ENCODE measurements at places on chromosomes 2 and 18. TPM values are rescaled to one million over a fixed set of nuclear protein-coding genes. Genes with fewer than 3 reads are reported as not detected.

Gene FEV
- total RNA-seq: not detected

Gene TFCP2L1
- total RNA-seq: 10.0 TPM

Gene GCKR
- total RNA-seq: 0.41 TPM

Gene DNAH6
- 0.44 TPM for total RNA-seq

Gene NPPC
- 0.41 TPM for total RNA-seq

Gene NT5DC4
- total RNA-seq: not detected

Gene SLC9A4
- total RNA-seq: not detected

Gene DSG3
- not detected for total RNA-seq

Gene TCF7L1
- 10.5 TPM for total RNA-seq

Gene KRTCAP3
- total RNA-seq: 0.90 TPM

Gene ROCK1
- 22.6 TPM for total RNA-seq

Gene RBM44
- 0.29 TPM for total RNA-seq

Gene NEU2
- total RNA-seq: not detected

Gene KIF5C
- total RNA-seq: 0.32 TPM

Gene CYP27A1
- total RNA-seq: 0.20 TPM

Gene LYPD6
- 0.19 TPM for total RNA-seq

Gene ELOA2
- total RNA-seq: not detected

Gene HOXD8
- 5.1 TPM for total RNA-seq

Gene LHCGR
- total RNA-seq: not detected

Gene PROKR1
- not detected for total RNA-seq

Gene EHD3
- total RNA-seq: 8.3 TPM

Gene TWSG1
- 20.2 TPM for total RNA-seq
